GM12864 (cell line): ENCODE measurements at places on chromosomes 3 and 15.

DNA sequence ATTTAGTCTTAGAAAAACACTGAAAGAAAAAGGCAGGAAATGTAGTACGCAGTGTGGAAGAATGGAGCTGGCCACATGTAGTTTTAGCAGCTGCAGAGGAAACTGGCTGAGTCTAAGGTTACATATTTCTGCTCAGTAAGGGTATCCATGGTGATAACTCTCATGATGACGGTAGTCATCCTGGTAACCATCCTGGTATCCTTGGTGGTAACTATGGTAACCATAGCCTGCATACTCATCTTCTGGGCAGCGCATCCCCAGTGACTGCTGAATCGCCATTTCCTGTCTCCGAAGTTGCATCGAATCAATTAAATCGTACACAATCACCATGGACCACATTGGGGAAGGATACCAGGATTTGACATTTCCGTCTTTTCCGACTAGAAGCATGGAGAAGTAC lies 35.7 kb downstream of the CCDC80 start:
- no peak for DNase-seq

- no peak for DNase-seq
Observed at GRCh38 chr3:64616953-64617352, 70.8 kb downstream of the ADAMTS9 start.

DNA sequence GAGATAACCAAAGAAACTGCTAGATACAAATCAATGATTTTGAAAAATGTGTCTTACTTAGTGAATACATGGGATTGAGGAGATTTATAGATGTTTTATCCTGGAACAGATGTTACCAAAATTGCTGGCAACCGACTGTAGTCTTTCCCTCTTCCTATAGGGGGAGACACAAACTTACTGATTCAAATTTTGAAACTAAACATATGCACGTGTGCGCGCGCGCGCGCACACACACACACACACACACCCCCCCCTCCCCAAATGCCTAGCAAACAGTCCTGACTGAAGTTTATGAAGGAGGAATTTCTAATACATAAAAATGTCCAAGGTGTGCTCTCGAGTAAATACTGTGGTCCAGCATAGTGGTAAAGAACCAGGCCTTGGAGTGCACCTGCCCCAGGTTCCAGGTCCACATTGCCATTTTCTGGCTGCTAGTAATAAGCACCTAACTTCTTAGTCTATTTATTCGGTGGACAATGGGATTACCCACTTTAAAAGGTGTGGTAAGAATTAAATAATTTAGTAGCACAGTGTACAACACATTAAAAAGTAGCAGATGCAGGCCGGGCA lies 18.5 kb upstream of the C3orf62 start:
- DNase-seq = no peak

- DNase-seq = no peak
Observed at GRCh38 chr3:396293-396692, 199.7 kb downstream of the CHL1 start.
